ENCODE measurements at places on chromosomes 7 and 10.

DNA sequence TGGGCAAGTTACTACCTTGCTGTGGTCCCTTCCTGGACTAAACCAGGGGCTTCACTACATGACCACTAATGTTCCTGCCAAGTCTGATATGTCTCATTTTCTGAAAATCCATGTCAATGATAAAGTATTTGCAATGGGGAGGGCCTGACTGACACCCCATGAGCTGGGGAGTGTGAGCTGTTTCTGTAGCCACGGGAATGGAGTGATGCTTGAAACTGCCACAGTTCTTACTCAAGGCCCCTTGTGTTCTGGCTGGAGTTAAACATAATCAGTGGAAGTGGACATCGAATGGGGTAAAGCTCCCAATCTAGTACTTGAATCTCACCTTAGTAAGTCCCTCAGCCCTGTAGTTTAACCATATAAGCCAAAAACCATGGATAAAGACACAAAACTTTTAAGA is 61.9 kb upstream of the PDLIM1 start:
- DNase-seq = no peak

GRCh38 chr7:41252957-41253356 is 449.9 kb downstream of the INHBA start:
- no peak for DNase-seq

GRCh38 chr7:37541810-37542443 is 93.3 kb upstream of the ELMO1 start:
- no peak for DNase-seq

DNA sequence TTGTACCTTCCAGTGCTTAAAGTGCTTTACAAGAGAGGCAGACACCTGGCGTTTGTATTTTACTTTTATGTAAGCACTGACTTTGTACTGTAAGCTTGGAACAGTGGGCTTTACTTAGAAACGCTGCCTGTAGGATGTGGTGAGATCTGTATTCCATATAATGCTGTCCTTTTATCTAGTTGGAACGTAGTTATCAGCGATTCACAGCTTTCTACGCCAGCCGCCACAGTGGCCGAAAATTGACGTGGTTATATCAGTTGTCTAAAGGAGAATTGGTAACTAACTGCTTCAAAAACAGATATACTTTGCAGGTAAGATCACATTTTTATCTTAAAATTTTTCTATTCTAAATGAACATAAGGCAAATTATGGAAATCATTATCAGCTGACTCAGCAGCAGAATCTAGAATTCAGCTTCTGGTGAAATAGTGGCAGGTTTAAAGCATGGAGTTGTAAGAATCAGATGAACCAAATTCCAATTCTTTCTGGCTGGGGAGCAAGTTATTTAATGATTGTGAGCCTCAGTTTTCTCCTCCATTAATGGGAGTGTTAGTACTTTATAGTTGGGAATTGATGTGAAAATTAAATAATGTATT is 91.5 kb downstream of the CUL1 start:
- DNase-seq = no peak

- DNase-seq = no peak
Measured at GRCh38 chr10:11958956-11959355, 83.7 kb downstream of the UPF2 start.

DNA sequence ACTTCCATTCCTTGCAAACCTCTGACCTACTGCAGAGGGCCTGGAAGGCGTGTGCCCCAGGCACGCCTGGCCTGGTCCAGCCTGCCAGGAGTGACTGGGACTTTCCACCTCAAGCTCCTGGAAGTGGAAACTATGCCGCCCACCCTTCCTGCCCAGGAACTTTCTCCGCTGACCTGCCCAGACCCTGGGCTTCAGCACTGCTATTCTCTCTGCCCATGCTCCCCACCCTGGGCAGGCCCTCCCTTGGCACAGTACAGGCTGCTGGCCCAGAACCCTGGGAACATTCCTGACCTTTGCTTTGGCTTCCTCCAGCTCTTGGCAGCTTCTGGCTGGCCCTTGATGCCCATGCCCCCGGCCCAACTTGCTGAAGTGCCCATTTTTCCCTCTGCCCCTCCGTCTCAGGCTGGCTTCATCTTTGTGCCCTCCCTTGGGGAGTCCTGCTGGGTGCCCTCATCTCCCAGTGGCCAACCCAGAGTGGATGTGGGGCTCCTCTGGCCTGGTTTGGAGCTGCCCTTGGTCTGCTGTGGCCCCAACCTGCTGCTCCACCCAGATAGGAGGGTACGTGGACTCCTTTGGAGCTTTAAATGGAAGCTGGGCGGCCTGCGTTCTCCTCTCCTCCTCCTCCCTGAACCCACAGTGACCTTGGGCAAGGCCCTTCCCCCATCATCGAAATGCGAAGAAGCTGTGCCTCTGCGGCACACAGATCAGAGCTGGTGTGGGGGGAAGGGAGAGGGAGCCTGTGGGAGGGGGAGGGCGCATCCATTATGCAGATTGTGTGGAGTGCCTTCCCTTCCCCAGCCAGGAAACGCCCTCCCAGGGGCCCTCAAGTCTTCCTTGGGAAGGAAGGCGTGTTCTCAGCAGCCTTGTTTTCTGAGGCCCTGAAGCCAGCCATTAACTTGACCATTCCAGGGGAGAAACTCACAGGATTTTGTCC is 3.4 kb downstream of the MMRN2 start:
- no peak for DNase-seq

GRCh38 chr10:80410122-80410521 is 1.8 kb downstream of the PRXL2A start:
- no peak for DNase-seq

DNA sequence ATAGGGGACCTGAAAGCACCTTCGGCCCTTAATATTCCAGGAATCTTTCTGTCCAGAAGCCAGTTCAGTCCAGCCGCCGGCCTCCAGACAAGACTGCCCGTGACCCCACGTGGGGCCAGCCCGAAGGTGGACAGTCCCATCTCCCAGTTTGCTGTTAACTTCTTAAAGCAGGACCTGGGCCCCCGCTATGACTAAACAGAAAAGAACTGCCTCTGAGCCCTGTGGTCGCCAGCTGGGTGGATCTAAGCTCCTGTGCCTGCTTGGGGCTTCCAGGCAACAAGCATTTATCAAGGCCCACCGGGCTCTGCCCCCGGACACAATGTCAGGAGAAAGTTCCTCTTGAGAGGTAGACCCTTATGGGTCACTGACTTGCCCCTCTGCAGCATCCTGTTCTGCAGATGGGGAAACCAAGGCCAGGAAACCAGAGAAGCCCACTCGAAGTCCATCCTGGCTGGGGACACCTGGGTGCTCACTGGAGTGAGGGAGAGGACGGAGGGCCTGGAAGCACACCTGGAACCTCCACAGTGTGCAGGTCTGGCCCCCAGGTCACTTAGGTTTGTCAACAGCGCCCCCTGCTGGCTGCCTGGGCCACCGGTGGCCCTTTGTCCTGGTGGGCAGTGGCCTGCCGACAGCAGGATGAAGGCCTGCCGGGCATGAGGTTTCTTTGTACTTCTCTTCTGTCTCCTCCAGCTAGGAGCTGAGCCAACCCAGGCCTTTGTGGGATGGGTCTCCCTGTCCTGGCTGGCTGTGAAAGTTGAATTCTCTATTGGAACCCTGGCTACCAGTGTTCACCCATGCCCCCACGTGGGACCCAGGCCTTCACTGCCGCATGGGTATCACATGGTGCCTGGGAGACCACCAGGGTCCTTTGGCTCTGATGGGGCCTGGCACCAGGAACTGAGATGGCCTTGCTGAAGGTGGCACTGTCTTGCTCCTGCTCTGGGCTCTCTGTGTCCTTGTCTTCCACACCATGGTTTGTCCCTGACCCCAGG is 128.0 kb downstream of the ZMIZ1 start:
- DNase-seq = no peak

DNA sequence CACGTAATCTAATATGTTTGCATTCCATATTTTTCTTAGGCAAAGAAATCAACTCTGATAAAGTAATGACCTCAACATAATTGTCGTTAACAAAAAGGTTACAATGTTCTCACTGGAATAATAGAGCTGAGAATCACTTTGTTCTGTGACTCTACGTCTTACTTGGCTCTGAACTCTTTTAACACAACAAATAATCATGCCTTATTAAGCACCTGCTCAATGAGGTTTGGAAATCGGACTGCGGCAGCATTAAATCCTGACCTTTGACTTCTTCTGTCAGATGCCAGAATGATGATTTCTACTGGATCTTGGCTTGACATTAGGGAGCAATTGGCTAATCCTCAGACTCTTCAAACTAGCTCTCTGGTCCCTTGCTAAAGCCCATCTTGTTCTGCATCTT is 233.6 kb downstream of the SEMA3D start:
- DNase-seq = no peak

GRCh38 chr7:41326616-41327015 is 376.3 kb downstream of the INHBA start:
- no peak for DNase-seq

GRCh38 chr7:144787127-144787526 is 48.7 kb downstream of the TPK1 start:
- DNase-seq = no peak

DNA sequence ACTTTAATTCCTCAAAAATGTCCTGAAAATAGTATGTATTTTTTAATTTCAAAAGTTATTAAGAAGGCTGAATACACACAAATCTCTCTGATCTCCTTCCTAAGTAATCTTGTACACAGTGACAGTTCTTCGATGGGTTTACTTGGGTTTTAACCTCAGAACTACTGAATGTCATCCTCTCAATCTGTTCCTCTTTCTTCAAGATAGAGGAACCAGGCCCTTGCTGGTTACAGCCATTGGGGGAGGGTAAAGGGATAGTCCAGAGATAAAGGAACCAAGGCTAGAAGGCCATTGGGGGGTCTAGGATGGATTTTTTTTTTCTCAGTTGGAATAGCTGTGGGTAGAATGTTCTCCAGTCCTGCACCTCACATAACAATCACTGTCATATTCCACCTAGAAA is 224.9 kb downstream of the SKIDA1 start:
- DNase-seq = no peak

GRCh38 chr10:25811052-25811685 is 122.9 kb upstream of the MYO3A start:
- no peak for DNase-seq

DNA sequence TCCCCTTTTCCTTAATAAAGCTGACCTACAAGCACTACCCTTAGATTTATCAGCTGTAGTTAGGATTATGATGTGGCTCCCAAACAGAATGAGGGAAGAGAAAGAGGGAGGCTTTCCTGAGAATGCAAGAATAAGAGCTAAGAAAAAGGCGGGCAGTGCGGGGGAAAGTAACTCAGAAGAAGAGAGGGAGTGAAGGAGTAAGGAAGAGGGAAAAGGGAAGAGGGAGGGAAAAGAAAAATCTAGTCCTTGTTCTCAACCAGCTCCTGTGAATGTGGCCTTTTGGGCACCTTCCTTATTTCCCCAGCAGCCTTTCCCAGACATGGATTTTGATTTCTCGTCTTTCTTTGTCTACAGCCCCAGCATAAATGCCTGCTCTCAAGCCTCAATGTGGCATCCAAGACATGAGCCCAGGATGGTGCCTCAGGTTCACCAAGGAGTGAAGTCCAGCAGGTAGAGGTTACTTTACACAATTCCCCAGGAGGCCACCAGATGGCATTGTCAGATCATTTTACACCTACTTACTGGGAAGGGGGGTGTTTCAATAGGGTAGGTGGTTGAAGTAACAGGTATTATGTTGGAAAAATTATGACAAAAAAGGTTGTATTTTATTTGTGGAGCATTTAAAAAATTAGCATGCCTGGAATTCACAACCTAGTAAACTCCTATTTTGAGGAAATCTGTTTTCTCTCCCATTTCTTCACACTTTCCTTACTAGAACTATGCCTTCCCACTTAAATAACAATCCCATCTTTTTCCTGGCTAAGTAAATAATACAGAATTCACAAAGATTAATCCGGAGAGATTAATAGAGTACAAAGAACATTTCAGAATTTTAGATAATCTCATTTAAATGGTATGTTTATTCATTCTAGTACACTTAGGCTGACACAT is 106.5 kb downstream of the HTR7 start:
- peak; percentile 32 for DNase-seq

- DNase-seq = no peak
Measured at GRCh38 chr10:108471420-108471819, 1306.9 kb upstream of the SORCS1 start.

- DNase-seq = no peak
Measured at GRCh38 chr7:30351286-30351685, 66.9 kb downstream of the ZNRF2 start.

GRCh38 chr10:69756279-69756678 is 45.4 kb upstream of the COL13A1 start:
- no peak for DNase-seq

DNA sequence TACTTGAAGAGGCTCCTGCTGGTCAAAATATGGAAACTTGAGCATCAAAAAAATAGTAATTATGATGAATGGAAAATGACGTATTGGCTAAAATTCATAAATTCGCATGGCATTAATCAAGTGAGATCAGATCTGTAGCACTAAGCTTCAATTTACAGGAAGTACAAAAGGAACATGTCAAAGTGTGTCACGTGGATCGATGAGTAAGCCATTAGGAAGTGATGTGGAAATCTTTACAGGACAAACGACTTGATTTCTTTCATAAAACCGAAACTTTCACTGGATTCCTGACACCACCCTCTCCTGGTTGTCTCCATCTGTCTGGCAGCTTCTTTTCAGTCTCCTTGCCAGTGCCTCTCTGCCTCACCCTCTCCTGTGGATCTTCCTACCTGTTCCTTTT is 25.8 kb downstream of the AKR1C8 start:
- DNase-seq = no peak

DNA sequence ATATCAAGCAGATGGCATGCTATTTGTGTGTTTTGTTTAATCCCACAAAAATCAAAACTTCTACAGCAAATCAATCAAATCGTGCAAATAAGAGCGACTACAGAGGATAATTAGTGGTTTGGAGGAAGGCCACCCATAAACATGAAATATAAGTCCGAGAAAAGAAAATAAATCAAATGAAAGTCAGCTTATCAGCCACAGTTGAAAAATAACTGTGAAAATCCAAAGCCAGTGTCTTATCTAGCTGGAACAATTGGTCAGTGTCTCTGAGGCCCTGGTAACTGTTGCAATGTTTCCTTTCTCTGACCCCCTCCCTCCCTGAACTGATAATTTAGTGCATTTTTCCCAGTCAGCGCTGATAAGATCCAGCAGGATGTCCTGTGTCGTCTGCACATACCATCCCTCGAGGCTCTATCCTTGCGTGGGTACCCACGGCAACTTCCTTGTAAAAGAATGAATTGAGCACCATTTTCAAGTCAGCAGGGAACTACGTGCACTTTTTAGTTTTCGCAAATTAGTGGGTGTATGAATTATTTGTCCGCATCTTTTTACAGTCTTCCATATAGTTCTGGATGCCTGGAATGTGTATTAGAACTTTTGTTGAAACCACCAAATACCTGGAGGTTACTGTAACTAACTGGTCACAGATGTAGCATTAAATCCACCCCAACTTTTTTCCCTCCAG is 10.8 kb upstream of the JCAD start:
- no peak for DNase-seq

DNA sequence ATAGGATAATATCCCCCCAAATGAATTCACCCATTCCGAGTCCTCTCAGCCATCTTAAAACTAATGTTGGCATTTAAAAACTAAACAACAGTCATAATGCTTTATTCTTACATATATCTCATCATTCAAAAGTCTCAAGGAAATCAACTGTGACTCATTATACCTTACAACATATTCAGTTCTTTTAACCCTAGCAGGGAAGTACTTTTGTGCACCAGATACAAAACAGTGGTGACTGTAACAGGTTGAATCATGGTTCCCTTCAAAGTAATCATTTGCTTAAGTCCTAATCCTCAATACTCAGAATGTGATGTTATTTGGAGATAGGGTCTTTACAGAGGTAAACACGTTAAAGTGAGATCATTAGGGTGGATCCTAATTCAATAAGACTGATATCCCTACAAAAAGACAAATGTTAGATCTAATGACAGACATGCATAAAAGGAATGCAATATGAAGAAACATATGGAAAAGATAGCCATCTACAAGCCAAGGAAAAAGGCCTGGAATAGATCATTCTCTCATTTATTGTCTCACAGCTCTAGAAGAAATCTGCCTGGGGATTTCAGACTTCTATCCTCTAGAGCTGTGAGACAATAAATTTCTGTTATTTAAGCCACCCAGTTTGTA is 42.3 kb downstream of the RELN start:
- no peak for DNase-seq
